ENCODE measurements at places on chromosomes 12 and 14. TPM values are rescaled to one million over a fixed set of nuclear protein-coding genes. Genes with fewer than 3 reads are reported as not detected.

BHLHE41 gene
- 1.6 TPM for total RNA-seq

PLBD1 gene
- not detected for total RNA-seq

ARHGDIB gene
- total RNA-seq = 5.4 TPM

ZDHHC22 gene
- total RNA-seq = not detected

DGKA gene
- 29.5 TPM for total RNA-seq

IFNG-AS1 gene
- total RNA-seq = not detected

B3GNT4 gene
- 0.37 TPM for total RNA-seq

RNASE7 gene
- not detected for total RNA-seq

SLC39A2 gene
- not detected for total RNA-seq
